Stomach (tissue), 19 donors: ENCODE measurements at places on chromosomes 2 and 18. TPM values are rescaled to one million over a fixed set of nuclear protein-coding genes. Genes with fewer than 3 reads are reported as not detected.

GRCh38 chr2:121999264-121999663 lies 243.8 kb downstream of the TSN start:
- no peak overlapping the region for H3K27ac ChIP-seq
- H3K36me3 ChIP-seq: no peaks in the 10 kb centered on the region
- no peaks in the 10 kb centered on the region for H3K4me1 ChIP-seq
- no peaks in the 10 kb centered on the region for H3K27me3 ChIP-seq
- DNase-seq: no peak

DNA sequence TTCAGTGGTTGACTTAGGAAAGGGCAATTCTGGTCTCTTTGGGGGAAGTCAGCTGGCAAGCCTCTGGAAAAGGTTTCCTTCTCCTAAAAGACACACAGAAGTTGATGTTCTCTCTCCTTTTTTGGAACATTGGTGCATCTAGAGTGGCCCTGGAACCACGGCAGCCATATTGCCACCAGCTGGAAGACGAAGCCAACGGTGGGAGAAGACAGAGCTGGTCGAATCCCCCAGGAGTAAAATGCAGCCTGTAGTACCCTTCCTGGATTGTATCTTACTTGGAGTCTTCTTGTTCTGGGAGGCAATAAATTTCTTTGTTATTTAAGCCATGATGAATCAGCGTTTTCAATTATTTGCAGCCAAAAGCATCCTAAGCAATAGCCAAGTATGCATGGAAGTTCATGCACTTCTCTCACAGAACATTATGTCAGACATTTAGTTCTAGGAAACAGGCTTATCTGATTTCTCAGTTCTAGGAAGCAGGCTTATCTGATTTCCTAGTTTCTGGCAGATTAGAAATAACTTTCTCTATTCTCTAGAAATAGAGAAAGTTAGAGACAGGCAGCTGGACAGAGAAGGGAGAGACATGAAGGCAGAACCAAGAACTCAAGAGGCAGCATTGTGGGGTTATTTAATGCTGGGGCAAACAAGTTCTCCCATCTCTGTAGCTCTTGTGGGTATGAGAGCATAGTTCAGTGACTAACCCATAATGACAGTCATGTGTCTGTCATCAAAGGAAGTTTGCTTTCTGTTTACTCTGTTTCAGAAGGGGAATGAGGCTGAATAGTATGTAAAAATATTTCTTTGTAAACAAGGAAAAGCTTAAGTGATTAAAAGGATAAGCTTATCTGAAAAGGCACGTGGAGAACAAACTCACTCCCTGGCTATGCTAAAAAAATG lies 40.5 kb upstream of the NABP1 start:
- H3K36me3 ChIP-seq: no peaks in the 10 kb centered on the region
- peaks cover 16% of the 10 kb centered on the region for H3K4me1 ChIP-seq
- DNase-seq: peak; percentile 30
- no peak overlapping the region for H3K4me3 ChIP-seq
- H3K27me3 ChIP-seq: no peaks in the 10 kb centered on the region
- H3K27ac ChIP-seq: peak overlapping the region; percentile 52

- H3K4me1 ChIP-seq: no peaks in the 10 kb centered on the region
- no peak overlapping the region for H3K27ac ChIP-seq
- H3K27me3 ChIP-seq: no peaks in the 10 kb centered on the region
- no peak for DNase-seq
Observed at GRCh38 chr2:111100087-111100764, 20.5 kb upstream of the BCL2L11 start.

- DNase-seq: no peak
- no peak overlapping the region for H3K4me3 ChIP-seq
- H3K27ac ChIP-seq: no peak overlapping the region
- no peaks in the 10 kb centered on the region for H3K4me1 ChIP-seq
- H3K36me3 ChIP-seq: no peaks in the 10 kb centered on the region
Observed at GRCh38 chr2:175726223-175726622, 275.8 kb downstream of the LNPK start.

GRCh38 chr18:37393945-37394609 lies 171.5 kb downstream of the CELF4 start:
- H3K27ac ChIP-seq: no peak overlapping the region
- H3K36me3 ChIP-seq: no peaks in the 10 kb centered on the region
- peaks cover 16% of the 10 kb centered on the region for H3K4me1 ChIP-seq
- H3K27me3 ChIP-seq: peaks cover 10% of the 10 kb centered on the region
- peak; percentile 93 for DNase-seq
- H3K4me3 ChIP-seq: peak overlapping the region; percentile 48

- H3K4me1 ChIP-seq: no peaks in the 10 kb centered on the region
- H3K27me3 ChIP-seq: no peaks in the 10 kb centered on the region
- no peaks in the 10 kb centered on the region for H3K36me3 ChIP-seq
- no peak for DNase-seq
- H3K4me3 ChIP-seq: no peak overlapping the region
Observed at GRCh38 chr2:220814441-220814840, 757.7 kb downstream of the EPHA4 start.

Gene VWC2L
- not detected for polyA plus RNA-seq

Gene EVA1A
- polyA plus RNA-seq: 4.7 TPM

Gene GFPT1
- 6.8 TPM for polyA plus RNA-seq

Gene ARID5A
- 17.3 TPM for polyA plus RNA-seq

Gene CLEC4F
- polyA plus RNA-seq: not detected

Gene CARF
- polyA plus RNA-seq: 1.8 TPM

Gene PLGLB1
- not detected for polyA plus RNA-seq
